ENCODE measurements at places on chromosomes 4 and X. TPM values are rescaled to one million over a fixed set of nuclear protein-coding genes. Genes with fewer than 3 reads are reported as not detected.

TET2 gene
- total RNA-seq = 40.6 TPM

NPY1R gene
- not detected for total RNA-seq

CENPE gene
- 54.0 TPM for total RNA-seq

SSX4 gene
- total RNA-seq = not detected

SEL1L3 gene
- 31.9 TPM for total RNA-seq

- DNase-seq = no peak
These were observed 2.5 kb downstream of the CCNI start for GRCh38 chr4:77073106-77073809.

GRCh38 chr4:3135155-3136011 lies 60.9 kb downstream of the HTT start:
- DNase-seq = no peak

DNA sequence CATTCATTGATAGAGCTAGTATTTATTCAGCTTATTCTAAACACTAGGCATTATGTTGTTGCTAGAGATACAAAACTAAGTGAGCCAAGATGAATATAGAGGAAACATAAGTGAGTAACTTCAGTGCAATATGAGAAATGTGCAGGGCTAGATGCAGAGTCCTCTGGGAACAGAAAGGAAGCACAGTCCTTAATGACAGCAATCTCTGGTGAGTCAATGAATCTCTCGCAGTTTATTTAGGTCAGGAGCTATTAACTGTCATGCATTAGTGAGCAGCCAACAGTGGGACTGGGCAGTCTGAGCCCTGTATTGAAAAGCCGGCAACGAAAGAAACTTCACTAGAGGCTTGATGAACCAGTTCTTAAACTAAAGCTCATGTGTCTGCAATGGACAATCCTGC lies 598.1 kb upstream of the MAGEB2 start:
- no peak for DNase-seq

All from activated CD4-positive, alpha-beta T cell treated with anti-CD3 and anti-CD28 coated beads for 36 hours (primary cell).